ENCODE measurements at places on chromosomes 3 and 15.

- no peak for DNase-seq
Observed at GRCh38 chr3:125212091-125212508, 448 bp downstream of the SLC12A8 start.

DNA sequence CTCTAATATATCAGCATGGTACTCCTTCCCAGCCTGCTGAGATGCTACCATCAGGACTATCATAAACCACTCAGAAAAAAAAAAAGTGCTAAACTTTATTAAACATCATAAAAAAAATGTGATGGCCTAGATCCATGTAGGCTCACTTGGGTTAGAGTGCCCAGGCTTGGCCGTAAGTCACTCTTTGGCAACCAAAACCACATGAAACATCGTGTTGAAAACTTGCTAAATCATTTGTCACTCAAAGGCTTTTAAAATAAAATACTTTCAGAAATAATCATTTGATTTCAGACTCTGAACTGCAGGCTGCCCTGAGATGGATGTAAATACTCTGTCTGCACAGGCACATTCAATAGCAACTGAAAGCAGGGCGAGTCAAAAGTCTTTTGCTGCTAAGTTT lies 78.4 kb upstream of the WNT5A start:
- no peak for DNase-seq

DNA sequence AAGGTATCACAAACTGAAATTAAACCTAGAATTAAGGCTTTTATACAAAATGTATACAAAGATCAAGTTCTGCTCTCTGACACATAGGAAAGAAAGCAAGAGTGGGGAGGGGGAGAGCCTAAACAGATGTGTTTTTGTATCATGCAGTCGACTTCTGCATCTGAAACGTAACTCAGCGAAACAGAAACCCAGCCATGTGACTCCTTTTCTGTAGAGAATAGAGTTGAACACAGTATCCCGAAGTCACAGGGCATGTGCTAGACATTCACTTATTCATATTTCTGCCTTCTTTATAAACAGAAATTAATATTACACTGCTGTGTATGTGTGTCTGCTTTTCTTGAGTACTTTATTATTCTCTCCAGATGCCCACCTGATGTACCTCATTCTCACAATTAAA lies 121.0 kb downstream of the PDZRN3 start:
- DNase-seq: no peak

- DNase-seq: peak; percentile 62
Observed at GRCh38 chr3:9826815-9827573, 16.8 kb downstream of the RPUSD3 start.

DNA sequence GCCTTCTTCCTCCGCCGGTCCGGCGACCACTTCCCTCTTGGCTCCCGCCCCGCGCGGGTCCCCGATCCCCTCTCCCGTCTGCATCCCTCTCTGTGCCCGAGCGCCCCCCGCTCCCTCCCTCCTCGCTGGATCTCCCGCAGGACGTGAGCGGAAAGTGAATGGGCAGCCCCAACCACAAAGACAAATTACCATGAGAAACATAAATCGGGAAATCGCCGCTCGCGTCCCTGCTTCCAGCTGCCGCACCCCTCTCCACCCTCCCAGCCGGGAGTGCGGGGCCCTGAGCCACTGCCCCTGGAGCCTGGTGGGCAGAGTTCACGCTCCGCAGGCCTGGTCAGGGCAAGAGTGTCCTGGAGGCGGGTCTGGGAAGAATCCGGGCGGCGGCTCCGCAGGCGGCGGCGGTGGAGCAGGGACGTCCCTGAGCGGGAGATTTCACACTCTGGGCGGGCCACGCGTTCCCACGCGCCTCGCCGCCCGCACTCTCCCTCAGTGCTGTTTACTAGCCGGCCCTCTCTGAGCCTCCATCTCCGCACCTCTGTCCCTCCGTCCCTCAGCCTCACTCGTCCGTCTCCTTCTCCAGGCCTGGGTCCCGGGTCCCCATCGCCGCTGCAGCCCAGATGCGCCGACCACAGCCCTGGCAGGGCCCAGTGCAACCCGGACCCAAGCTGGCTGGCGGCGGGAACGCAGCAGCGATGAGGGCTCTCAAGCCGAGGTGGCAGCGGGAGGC lies 835 bp downstream of the SEMA5B start:
- DNase-seq: no peak

DNA sequence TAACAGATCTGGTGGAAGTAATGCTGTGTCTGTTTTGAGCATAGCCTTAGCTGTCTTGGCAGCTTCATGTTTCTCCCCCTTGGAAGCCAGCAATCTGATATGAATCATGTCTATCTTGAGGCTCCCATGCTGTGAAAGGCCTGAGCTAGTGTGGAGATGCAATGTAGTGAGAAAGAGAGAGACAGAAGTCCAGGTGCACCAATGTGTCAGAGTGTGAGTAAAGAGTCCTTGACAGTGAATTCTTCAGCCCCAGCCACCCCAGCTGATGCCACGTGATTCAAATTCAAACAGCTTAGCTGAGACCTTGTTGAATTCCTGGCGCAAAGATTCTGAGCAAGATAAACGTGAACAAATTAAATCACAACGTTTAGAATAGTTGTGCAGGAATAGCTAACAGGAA lies 704.2 kb downstream of the EDEM1 start:
- DNase-seq: no peak

DNA sequence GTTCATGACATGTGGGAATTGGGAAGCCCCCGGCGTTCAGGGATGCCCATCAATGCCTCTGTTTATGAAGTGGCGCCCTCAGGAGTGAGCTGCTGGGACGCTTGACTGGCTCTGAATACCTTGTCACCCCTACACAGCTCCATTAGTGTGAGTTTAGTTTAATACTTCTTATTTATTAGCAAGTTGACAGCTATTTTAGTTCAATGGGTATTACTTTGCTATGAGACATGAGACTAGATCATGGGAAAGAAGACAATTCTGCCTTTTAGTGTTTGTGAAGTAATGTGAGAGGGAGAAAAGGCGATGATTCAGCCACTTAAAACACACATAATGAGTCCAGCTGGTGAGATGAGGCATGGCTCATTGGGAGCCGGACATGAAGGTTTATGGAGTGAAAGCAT lies 678.5 kb downstream of the NR2F2 start:
- no peak for DNase-seq

DNA sequence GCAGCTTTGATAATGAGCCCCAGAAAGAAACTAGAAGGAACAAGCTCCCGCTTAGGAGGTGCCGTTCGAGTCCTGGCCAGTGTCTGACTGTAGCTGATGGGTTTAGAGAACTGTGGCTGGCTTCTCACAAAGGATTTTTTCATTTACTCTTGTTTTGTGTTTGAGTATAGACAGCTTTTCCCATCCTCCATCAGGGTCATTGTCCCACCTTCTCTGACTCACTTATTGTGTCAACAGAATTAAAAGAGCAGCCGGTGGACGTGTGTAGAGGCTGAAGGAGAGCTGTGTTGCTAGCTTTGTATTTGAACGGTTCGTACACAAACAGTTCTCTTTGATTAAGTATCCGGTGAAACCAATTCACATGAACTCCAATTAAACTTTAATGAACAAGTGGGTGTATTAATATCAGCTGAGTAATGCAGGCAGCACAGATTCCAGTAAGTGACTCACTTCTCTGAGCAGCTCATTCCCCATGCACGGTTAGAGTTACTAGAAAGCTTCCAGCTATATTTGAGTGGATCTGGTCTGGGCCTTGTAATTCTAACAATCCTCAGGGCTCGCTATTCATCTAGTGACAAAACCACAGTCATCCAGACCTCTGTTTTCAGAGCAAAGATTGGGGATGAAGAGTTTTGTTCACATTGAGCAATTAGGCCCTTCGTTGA lies 141.0 kb downstream of the LPP start:
- no peak for DNase-seq

DNA sequence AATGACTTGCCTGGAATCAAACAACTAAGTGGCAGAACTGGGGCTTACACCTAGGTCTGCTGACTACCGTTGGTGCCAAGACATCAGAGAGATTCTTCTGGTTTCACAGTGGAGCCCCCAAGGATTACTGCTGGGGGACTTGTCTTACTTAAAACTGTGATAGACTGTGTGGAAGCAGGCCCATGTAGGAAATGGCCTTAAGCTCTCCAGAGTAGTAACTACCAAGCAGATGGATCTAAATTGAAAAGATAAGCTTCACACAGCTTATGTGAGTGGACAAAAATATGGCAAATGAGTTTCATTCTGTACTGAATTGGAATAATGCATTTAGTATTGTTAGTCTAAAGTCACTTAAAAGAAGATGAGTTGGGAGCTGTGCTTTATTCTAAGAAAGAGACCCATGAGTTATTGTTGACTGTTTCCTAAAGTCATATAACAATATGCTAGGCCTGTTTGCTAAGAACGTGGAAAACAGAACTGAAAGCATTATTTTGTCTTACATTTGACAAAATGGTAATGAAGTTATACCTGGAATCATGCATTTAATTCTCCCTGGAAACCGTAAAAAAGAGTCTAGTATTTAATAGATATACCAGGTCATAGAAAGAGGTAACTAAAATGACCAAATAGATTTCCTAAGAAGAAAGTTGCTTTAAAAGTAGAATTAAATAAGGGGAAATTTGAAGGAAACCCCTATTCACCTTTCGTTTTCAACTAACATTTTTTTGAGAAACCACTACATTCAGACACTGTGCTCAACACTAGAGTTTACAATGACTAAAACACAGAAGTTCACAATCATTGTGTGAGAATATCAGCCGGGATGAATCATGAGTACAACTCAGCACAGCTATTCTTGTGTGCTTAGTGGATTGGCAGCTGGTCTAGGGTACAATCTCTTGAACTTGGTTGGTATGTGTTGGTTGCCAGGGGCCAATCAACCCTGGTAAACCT lies 13.0 kb upstream of the MAPK6 start:
- no peak for DNase-seq

GRCh38 chr15:39804026-39804425 lies 21.4 kb upstream of the FSIP1 start:
- DNase-seq: no peak

DNA sequence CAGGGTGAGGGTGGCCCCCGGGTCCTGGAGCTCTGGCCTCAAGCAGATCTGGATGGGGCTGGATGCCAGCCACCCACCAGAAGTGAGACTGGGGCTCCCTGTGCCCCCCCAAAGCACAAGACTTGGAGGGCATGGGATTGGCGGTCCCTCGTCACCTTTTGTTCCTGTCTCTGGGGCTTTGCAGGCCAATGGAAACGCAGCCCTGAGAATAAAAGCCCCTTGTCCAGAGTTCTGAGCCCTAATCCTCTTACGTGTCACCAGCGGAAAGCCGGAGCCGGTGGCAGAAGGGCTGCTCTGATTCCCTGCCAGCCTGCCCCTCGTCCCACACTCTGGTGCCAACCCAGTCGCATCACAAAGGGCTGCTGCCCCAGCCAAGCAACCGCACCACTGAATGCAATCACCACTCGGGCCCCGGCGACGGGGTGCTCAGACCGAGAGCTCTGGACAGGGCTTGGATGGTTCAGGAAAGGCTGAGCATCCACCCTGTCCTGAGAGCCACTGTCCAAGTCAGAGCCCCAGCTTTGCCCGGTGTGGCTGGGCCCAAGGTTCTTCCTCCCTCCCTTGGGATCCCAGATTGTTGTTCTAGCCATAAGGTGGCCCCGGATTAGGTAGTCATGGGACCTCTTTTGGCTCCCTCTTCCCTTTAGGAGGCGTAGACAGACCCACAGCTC lies 22.8 kb upstream of the ELP6 start:
- DNase-seq: no peak

- DNase-seq: no peak
Observed at GRCh38 chr3:10763817-10764258, 52.2 kb upstream of the SLC6A11 start.

GRCh38 chr15:27268923-27269322 lies 297.9 kb downstream of the GABRG3 start:
- DNase-seq: no peak

- DNase-seq: no peak
Observed at GRCh38 chr3:56269755-56270535, 198.3 kb downstream of the ERC2 start.

- DNase-seq: no peak
Observed at GRCh38 chr3:58308728-58309127, 2.4 kb downstream of the HTD2 start.

- no peak for DNase-seq
Observed at GRCh38 chr3:145889730-145890129, 271.3 kb downstream of the PLOD2 start.

DNA sequence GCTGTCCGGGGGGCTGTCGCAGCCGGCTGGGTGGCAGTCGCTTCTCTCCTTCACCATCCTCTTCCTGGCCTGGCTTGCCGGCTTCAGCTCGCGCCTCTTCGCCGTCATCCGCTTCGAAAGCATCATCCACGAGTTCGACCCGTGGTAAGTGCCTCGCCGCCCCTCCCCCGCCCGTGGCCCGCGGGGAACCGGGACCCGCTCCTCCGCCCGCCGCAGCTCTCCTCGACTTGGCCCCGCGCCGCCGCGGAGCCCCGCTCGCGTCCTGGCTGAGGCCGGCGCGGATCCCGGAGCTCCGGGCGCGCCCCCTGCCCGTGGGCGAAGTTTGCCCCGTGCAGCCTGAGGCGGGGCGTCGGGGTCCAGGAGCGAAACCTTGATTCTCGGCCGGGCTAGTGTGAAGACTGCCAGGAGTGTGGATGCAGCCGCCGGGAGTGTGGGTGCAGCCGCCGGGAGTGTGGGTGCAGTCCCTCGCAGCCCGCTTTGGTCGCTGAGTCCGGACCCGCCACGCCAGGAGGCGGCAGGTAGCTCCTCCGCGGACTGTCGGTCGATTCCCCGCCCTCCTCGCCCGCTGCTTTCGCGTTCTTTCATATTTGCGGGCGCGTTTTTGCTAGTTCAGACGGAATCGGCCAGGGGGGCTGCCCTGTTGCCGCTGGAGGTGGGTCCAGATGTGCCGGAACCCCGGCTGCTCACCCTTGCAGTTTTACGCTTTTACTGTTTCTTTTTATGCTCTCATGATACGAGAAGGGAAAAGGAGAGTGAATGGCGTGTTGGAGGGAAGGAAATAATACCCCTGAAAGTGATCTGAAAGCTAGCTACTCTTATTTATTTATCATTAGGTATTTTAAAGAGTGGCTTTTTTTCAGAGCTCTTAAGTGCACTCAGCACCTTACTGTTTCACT lies 692 bp downstream of the STT3B start:
- no peak for DNase-seq

- DNase-seq: no peak
Observed at GRCh38 chr3:49271047-49271446, 6.0 kb downstream of the C3orf62 start.

GRCh38 chr3:129954514-129954913 lies 20.0 kb upstream of the TRH start:
- DNase-seq: peak; percentile 99

DNA sequence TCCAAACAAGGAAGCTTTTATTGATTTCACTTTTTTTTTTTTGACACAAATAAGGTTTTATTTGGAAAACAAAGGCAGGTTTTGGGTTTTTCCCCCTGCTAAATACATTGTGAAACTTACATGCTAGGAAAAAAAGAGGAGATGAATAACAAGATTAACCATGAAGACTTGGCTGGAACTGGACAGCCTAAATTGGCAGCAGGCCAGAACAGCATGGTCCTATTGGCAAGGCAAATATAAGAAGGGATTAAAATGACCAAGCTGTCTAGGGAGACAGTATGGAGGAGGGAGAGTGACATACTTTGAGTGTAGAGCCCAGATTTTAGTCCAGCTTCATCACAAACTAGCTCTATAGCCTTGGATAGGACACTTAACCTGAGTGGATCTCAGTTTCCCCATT lies 63.9 kb upstream of the BBX start:
- no peak for DNase-seq

- DNase-seq: no peak
Observed at GRCh38 chr15:52394118-52394517, 98.5 kb upstream of the MYO5C start.

- DNase-seq: no peak
Observed at GRCh38 chr3:111616417-111617105, 21.4 kb upstream of the ZBED2 start.
